BJ (cell line): ENCODE measurements at places on chromosomes 7 and 10.

- DNase-seq: no peak
Measured at GRCh38 chr7:150340024-150340749, 1.2 kb downstream of the RARRES2 start.

DNA sequence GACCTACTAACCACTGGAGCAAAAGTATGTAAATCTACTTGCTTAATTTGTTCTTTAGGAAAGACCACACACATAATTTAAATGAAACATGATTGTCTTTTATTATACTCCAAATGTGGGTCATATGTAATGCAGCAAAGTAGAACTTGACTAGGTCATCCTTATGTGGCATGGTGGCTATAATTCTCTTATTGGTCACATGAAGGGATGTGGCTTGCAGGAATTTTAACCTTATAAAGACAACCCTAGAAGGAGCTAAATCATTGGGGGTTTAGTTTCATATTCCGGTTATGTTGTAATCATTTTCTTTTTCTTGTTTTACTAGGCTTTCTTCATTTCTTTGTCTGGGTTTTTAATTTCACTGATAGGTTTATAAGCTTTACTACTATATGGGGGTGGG is 93.9 kb downstream of the SEPTIN7 start:
- no peak for DNase-seq

GRCh38 chr10:120945801-120946302 is 94.7 kb downstream of the WDR11 start:
- DNase-seq: no peak

GRCh38 chr7:155339474-155339873 is 41.8 kb downstream of the INSIG1 start:
- DNase-seq: no peak

GRCh38 chr10:131871673-131872005 is 29.2 kb upstream of the PPP2R2D start:
- no peak for DNase-seq

DNA sequence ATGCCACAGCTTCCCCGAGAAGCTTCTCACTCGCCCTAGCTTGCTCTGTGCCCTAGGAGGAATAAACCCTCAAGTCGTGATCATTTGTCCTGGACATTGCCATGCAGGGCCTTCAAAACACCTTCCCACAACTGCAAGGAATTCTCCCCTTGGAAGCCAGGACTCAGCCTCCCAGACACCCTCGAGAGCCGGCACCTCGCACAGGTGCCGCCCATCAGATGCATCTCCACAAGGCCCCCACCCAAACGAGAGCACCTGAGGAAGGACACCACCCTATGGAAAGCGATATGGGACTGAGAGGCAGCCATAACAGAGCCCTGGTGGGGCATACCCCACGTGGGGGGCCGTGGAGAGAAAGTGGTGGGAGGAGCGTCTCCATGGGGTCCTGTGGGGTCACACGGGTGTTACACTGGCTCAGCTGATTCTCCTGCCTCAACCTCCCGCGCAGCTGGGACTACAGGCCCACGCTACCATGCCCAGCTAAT is 77.6 kb upstream of the FOXK1 start:
- no peak for DNase-seq

GRCh38 chr10:74114041-74114448 is 36.6 kb downstream of the AP3M1 start:
- DNase-seq: no peak

GRCh38 chr10:94024407-94024806 is 30.7 kb downstream of the PLCE1 start:
- no peak for DNase-seq

DNA sequence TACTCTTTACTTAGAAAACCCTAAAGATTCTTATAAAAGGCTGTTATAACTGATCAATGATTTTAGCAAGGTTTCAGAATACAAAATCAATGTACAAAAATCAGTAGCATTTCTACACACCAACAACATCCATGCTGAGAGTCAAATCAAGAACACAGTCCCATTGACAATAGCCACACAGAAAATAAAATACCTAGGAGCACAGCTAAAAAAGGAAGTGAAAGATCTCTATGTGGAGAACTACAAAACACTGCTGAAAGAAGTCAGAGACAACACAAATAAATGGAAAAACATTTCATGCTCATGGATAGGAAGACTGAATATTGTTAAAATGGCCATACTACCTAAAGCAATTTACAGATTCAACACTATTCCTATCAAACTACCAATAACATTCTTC is 427.0 kb downstream of the KCNMA1 start:
- DNase-seq: no peak

DNA sequence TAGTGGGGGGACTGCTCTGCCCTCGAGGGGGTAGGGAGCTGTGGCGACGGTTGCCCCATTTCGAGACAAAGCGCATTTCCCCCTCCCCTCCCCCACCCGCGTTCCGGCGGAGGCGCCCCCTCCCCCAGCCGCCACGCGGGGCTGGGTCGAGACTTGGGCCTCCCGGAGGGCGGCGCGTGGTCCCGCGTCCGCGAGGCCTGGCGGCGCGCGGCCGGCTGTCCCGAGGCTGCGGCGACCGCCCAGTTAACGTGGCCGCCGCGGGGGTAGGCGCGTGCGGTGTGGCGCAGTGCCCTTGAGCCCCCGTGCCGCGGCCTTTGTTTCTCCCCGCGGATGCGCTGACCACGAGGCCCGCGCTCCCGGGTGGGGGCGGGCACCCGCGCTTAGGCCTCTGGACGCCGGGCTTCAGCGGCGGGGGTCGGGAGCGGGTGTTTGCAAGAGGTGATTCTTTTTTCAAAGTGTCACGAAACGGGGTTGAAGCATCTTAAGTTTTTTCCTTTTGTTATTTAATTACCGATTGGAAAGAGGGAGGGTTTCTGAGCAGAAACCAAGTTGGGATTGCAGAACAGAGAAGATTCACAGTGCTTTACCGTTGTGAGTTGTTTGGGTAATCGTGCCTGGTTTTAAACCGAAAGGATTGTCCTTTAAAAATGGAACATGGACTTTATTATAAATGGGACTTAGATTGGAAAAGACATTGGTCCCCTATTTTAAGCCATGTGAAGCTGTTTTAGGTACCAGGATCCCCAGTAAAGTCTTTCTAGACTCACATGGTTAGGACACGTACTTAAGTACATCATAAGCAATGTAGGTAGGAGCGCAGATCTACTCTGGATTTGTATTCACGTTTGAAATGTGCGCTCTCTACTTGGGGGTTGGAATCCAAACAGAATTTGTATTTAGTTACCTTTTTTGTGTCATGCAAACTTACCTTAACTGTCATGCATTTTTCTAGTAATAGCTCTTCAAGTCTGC is 760 bp downstream of the CBX3 start:
- no peak for DNase-seq
